ENCODE measurements at places on chromosomes 11 and 22. TPM values are rescaled to one million over a fixed set of nuclear protein-coding genes. Genes with fewer than 3 reads are reported as not detected.

GGTLC2 gene
- not detected for total RNA-seq

GRCh38 chr11:63944987-63945386 is 6.2 kb downstream of the NAA40 start:
- DNase-seq, result peak; percentile 25

DNA sequence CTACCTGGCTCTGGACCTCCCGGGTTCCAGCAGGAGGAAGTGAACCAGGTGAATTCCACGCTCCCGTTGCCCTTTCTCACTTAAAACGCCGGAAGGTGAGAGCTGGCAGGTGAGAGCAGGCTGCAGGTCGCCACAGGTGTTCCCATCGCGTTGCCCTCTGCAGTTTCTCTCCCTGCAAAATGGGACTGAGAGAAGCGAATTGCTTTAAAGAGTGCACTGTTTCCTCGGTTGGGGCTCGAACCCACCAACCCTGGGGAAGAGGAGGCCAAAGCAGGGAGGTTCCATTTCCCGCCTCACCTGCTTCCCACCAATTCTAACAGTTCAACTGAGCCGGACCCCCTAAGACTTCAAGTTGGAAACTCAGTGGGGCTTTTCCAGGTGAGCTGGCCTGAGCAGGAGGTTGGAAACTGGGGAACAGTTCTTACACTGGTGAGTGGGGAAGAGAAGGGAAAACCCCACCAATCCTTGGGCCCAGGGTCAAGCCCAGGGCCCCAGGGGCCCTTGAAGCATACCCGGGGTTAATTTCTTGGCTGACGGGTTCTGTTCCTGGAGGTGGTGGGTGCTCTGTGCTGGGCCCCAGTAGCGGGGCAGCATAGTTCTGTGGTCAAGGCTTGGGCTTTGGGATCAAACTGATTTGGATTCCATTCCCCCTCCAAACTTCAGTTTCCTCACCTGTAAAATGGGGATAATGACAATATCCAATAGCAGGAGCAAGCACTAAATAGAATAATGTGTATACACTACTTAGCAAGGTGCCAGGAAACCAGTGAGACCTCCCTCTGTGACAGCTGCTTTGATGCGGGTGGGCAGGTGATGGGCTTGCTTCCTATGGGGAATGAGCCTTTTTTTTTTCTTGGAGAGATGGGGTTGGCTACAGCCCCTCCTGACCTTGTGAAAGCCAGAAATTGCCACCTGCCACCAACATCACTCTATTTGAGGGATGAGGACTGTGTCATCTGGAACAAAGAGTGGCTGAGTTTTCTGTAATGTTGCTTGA is 788 bp downstream of the CD82 start:
- DNase-seq, result no peak

- no peak for DNase-seq
Measured at GRCh38 chr11:3074912-3075589, 17.8 kb upstream of the CARS1 start.

GRCh38 chr11:61347916-61348461 is 13.7 kb downstream of the CYB561A3 start:
- no peak for DNase-seq

GRCh38 chr22:43923191-43923590 is 414 bp upstream of the PNPLA3 start:
- peak; percentile 52 for DNase-seq

DNA sequence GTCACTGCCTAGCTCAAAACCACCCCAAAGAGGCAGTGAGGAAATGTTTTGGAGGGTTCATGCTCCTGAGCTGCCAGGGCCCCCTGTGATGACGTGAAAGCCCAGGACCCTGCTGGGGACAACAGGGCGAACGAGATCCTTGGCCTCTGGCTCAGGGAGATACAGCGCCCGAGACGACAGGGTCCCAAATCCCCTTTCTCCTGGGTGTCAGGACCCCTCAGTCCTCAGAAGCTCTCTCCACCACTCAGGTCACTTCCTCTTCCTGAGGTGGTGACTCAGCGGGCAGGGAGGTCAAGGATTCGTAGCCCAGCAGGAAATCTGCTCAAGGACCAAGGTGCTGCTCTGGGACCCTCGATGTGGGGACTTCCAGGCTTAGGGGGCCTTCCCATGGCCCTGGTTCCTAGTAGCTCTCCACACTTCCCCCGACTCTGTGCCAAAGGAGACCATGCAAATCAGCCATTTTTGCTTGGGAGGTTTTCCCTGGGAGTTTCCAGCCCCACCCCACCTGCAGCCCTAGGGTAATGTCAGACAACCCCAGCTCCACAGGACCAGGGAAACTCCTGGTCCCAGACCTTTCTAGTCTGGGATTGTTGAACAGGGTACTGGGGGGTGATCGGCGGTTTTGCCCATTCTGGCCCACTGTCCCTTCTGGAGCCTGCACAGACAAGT is 12.8 kb downstream of the BCL9L start:
- DNase-seq, result no peak

HOATZ gene
- not detected for total RNA-seq

DNA sequence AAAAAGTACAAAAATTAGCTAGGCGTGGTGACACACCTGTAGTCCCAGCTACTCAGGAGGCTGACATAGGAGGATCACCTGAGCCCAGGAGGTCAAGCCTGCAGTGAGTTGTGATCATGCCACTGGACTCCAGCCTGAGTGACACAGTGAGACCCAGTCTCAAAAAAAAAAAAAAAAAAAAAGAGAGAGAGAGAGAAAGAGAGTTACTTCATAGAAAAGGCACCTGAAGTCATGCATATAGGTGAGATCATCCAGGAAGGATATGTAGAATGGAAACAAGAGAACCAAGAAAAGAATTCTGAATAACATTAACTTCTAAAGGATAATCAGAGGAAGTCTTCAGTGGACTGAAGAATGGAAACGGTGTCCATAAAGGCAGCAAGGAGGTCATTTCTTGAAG is 106.8 kb downstream of the STK33 start:
- no peak for DNase-seq

DNA sequence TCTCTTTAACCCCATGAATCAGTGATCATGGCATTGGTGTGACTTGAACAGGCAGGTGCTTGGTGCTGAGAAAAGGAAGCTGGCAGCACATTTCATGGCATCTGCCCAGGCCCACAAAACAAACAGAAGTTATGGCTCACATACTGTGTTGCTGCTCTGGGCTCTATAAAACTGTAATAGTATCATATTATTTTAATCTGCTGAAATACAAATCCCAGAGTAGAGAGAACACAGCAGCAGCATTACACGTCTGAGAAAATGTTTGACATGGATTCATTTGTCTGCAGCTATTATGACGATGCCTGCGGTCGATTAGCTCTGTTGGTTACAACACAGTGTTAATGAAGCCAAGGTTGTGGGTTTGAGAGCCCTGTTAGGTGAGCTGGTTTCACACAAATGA is 80.8 kb downstream of the ALX4 start:
- DNase-seq, result no peak

DNA sequence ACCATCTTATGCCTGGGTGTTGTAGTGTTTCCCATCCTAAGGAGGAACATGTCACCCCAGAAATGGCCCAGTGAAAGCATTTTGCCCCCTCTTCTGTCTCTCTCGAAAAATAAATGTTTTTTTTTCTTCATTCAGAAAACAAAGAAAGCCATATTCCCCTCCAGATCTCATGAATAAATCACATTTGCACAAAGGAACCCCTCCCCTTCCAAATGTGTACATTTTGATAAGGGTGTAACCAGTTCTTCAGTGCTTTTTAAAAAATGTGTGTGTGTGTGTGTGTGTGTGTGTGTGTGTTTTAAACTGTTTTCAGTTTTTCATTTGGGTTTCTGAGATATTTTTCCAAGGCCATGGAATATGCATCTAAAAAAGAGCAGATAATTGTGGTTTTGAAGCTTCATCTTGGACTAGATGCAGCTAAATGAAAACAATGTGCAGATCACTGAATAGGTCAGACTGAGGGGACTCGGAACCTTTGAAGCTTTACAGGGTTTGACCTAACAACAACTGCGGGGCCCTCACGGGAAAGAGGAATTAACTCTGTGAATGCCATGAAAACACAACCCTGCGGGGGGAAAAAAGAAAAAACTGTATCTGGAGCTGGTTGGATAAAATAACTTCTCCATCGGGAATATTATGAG is 76.4 kb downstream of the YAP1 start:
- DNase-seq, result no peak

DNA sequence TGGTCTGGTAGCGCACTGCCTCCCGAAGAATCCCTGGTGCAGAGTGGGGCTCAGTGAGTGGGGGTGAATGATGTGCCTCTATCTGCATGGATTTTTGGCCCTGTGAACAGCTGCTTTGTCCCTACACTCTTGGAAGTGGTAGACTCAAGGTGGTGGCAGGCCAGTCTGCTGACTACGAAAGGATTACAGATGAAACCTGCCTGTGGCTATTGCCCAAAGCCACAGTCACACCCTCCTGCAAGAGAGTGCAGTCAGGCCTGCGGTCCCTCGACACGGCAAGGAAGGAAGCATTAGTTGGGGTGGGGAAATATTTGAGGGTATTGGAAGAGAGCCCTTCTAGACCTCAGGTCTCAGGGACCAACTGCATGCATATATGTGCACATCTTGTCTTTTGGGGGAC is 63.7 kb downstream of the DSCAML1 start:
- no peak for DNase-seq

- DNase-seq, result no peak
Measured at GRCh38 chr22:44055805-44056204, 31.7 kb downstream of the PARVB start.

DNA sequence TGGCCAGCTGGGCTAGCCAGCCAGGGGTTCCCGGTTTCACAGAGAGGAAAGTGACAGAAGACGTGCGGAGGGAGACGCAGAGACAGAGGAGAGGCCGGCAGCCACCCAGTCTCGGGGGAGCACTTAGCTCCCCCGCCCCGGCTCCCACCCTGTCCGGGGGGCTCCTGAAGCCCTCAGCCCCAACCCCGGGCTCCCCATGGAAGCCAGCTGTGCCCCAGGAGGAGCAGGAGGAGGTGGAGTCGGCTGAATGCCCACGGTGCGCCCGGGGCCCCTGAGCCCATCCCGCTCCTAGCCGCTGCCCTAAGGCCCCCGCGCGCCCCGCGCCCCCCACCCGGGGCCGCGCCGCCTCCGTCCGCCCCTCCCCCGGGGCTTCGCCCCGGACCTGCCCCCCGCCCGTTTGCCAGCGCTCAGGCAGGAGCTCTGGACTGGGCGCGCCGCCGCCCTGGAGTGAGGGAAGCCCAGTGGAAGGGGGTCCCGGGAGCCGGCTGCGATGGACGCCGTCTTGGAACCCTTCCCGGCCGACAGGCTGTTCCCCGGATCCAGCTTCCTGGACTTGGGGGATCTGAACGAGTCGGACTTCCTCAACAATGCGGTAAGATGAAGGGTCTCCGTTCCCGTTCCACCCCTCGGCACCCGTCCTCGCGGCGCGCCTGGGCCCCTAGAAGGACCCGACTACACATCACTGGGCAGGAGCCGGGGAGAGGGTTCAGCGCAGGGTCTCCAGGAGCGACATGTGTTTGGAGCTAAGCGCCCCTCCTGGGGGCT is at the start of gene CREB3L1:
TSS of gene CREB3L1 (plus strand) at position 41 of the 765 bp plus-strand sequence. CDS start at position 491, 450 bp downstream.
- DNase-seq, result no peak

OR4A15 gene
- total RNA-seq, result not detected

SPTBN2 gene
- 73.2 TPM for total RNA-seq

DNA sequence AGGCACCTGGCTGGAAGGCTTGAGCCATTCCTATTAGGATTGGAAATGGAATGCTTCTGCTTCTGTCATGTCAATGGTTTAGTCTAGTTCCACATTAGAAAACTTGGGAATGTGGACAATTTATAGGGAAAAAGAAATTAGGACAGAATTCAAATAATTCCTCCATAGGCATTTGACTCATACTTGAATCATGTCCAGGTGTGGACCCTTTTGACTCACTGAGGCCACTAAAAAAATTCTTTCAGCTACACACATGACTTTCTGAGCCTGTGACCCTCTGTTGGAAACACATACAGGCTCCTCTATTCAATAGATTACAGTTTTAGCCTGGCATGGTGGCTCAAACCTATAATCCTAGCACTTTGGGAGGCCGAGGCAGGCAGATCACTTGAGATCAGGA is 100.5 kb downstream of the RASSF10 start:
- DNase-seq, result no peak

GRCh38 chr11:76658231-76658630 is 12.3 kb downstream of the LRRC32 start:
- no peak for DNase-seq

Measured in skin of body (tissue), 3 donors.